Endothelial cell (in vitro differentiated cells): ENCODE measurements at places on chromosomes 11 and 22.
A peak's percentile ranks its signal among the peaks of the same experiment; 100 is the strongest.

- DNase-seq = no peak
Observed at GRCh38 chr11:130645843-130646197, 197.4 kb downstream of the ADAMTS15 start.

DNA sequence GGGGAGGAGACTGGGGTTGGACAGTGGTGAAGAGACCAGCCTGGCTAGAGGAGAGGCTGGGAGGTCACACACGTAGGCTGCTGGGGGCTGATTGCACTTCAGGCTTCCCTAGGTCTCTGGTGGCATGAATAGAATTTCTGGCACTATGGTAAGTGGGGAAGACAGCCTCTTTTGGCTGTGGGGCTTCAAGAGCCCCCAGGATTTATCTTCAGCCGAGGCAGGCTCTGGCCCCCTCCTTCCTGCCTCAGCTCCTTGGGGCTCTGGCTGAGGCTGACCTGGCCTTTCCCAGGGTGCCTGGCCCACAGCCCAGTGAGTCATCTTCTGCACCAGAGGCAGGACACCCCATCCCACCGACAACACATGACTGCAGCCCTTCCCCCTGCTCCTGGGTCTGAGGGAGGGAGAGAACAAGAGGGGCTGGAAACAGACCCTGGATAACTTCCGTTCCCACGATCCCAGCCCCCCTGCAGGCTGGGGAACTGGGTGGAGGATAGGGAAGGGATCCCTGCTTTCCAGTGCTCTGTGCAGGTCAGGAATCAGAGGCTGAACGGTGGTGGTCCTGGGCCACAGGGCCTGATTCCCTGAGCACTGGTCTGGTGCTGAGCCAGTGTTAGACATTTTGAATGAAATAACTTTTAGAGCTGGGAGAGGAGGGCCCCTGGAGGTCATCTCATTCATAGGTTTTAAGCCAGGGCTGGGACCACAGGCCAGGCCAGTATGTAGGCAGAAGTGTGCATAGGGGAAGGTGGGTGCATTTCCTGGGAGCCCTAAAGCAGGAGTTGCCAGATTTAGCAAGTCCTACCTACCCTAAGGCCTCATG is 26.5 kb downstream of the ARHGEF17 start:
- peak; percentile 33 for DNase-seq

GRCh38 chr11:65859812-65860277 is 388 bp upstream of the MUS81 start:
- DNase-seq = peak; percentile 45

GRCh38 chr11:110711776-110712658 is at the start of gene ARHGAP20:
TSS of gene ARHGAP20 (minus strand) at chr11:110712437. CDS start at chr11:110712231, 206 bp downstream.
- DNase-seq = peak; percentile 69

GRCh38 chr11:44454666-44455065 is 110.8 kb upstream of the CD82 start:
- no peak for DNase-seq

GRCh38 chr11:2149864-2150847 is 10.9 kb downstream of the INS start:
- DNase-seq = peak; percentile 43

- no peak for DNase-seq
Observed at GRCh38 chr22:47445716-47446290, 683.4 kb downstream of the TBC1D22A start.

DNA sequence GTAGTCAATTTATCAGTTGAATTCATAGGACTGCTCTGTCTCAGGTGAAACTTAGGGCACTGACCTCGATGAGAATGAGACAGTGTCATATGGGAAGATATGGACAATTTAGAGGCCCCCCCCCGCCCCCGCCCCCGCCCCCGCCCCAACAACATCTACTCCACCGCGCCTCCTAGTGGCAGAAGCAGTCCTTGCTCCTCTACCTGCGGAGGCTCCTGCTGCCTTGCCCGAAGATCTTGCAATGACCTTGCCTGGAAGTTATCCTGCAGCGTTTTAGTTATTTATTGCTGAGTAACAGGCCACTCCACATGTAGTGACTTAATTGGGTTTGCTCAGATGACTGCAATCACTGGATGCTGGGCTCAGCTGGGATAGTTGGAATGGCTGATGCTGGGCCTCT is 15.2 kb downstream of the SERPINH1 start:
- peak; percentile 50 for DNase-seq

DNA sequence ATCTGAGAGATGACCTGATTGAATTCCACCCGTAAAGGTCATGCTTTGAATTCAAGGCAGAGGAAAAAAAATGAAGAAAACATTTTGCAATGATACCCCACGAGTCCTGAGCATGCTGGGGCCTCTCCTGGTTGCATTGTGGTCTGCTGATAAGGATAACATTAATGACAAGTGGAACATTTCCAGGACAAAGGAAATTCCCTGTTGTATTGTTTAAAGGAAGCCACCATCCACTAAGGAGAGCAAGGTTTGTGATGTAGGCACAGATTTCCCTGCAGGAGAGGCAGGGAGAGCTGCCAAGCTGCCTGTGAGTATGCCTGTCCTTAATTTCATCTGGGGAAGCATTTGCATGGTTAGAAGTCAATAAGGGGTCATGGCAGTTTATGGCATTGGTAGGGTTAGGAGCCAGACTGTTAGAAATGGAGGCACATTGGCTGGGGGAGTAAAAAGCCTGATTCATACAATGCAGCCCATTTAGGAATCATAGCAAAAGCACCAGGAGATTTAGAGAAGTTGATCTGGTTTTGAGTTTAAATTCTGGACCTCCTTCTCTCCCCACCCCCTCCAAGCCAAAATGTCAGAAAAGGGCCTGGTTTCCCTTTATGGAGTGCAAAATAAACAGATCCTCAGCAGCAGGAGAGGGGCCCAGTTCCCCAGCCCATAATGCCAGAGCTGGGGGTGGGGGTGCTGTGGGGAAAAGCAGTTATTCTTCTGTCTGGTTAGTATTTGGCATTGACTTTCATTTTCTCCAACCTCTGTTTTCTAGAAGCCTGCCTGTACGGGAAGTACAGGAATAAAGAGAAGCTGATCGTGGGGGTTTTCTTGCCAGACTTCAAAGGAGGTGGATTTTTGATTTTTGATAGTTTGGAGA is 22.1 kb downstream of the FLI1 start:
- DNase-seq = no peak

GRCh38 chr11:120774591-120775386 is 249.1 kb upstream of the TBCEL start:
- no peak for DNase-seq

DNA sequence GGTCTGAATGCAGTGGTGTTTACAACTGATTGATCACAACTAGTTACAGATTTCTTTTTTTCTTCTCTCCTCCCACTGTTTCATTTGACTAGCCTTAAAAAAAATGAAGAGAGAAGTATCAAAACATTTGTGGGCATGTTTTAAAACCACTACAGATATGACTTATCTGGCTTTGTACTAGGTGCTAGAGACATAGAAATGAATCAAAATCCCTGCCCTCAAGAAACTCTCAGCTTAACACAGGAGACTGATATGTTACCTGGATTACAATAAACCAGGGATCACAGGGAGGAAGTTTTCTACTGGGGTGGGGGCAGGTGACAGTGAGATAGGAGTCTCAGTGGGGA is 25.2 kb upstream of the CTR9 start:
- no peak for DNase-seq

- DNase-seq = peak; percentile 60
Observed at GRCh38 chr11:45146072-45147016, at the start of gene PRDM11. TSS of gene PRDM11 (plus strand) at chr11:45146639. CDS start at chr11:45181767, 35,128 bp downstream.

DNA sequence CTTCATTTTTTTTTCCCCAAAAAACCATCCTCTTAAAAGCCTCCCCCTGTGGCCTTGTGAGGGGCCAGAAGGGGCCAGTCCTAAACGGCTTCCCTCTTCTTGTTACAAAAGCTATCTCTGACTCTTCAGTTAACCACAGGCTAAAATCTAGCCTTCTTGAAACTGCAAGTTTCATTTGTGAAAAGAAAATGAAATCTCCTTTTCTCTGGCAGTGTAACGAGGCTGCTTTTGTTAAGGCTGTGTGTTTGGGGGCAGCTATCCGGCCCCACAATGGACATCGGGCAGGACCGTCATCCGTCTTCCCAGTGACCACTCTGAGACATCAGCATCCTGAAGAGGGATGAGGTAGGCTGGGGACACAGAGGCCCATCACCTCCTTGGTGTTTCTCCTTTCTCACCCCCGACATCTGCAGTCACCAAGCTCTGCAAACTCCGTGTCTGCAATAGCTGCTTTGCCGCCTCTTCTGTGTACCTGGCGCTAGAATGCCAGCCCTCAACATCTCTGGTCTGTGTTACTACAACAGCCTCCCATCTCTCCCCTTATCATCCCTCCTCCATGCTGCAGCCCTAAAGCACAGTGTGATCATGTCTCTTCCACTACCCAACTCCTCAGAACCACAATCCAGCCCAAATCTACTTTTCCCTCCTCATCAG is 94.0 kb downstream of the RCN1 start:
- DNase-seq = no peak

GRCh38 chr11:118152552-118153471 is at the start of gene SCN4B:
TSS of gene SCN4B (minus strand) at chr11:118152823. CDS start at chr11:118152673, 150 bp downstream.
- peak; percentile 62 for DNase-seq

- DNase-seq = no peak
Observed at GRCh38 chr11:73401217-73401923, 25.2 kb downstream of the RELT start.

DNA sequence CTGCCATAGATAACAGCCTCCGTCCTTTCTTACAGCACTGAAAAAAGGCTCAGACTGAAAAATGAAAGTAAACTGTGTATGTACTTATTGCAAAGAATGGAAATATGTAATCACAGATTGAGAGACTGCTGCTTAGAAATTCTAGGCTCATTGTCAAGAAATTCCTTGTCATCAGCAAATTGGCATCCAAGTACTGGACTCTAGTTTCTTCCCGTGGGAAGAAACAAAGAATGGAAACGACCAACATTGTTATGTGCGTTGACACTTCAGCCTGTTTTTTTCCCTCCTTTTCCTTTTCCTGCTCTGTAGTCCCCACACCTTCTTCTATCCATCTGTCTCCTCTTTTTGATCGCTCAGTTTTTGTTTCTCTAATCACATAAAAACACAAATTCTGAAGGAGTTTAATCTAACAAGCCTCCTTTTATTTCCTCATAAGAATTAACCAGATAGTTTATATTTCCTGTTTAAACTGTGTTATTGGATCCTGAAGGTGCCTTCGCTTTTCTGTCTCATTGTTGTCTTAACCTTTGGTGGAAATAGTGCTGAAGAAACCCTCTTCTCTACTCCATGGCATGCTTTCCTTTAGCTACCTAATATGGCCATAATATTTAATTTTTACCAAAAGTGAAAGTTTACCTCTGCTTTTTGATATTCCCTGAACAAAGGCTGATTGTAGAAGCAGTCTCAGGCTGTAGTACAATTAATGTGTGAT is 20.0 kb upstream of the CASP12 start:
- DNase-seq = no peak

DNA sequence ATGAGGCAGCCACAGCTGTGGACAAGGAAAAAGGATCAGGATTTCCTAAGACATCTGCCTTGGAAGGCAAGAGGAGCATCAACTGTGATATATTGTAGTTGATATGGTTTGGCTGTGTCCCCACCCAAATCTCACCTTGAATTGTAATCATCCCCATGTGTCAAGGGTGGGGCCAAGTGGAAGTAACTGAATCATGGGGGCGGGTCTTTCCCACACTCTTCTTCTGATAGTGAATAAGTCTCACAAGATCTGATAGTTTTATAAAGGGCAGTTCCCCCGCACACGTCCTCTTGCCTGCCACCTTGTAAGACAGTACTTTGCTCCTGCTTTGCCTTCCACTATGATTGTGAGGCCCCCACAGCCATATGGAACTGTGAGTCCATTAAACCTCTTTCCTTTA is 10.2 kb downstream of the RIC8A start:
- DNase-seq = no peak

DNA sequence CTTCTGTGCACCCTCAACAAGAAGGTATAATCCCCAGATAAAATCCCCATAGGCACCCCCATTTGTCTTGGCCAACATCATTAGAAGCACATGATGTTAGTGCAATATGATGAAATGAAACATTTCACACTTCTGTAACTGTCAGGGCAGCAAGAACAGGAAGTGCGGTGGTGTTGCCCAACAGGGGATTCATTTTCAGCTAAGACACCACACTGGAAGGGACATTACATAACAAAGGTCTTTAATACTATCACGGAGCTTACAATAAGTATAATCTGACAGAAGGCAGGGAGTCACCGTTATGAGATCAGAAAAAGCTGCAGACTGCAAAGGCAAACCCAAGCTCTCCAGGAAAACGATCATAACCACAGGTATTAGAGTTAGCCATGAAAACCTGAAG is 2.0 kb downstream of the OR52W1 start:
- no peak for DNase-seq

DNA sequence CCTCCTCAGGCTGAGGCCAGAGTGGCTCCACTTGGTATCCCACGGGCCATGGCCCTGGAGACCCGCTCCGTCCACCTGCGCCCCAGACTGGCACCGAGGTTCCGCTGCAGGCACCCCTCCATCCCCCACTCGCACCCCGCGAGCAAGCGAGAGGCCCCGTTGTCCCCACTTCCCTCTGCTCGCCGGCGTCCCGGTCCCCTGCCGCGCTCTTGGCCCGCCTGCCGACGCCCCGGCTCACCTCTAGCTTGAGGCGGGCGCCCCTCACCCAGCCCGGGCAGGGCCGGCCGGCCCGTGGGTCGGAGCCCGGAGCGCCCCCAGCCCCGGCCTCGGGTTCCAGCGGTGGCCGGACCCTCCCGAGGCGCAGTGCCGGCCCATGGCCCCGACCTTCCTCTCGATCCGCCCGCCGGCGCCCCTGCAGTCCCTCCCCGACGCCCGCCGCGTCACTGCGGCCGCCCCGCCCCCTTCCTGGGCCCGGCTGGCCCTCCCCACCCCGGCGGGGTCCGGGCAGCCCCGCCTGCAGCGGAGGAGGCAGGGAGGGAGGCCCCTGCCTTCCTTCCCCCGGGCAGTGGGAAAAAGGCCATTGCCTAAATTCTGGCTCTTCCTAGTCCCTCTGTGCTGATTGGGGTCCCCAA is at the start of gene PITPNM1:
Gene PITPNM1 (minus strand): TSS at position 414 of the 632 bp plus-strand sequence. CDS start 1,183 bp downstream, outside the sequence.
- peak; percentile 38 for DNase-seq

GRCh38 chr11:93907901-93908300 is 57.5 kb upstream of the VSTM5 start:
- no peak for DNase-seq

DNA sequence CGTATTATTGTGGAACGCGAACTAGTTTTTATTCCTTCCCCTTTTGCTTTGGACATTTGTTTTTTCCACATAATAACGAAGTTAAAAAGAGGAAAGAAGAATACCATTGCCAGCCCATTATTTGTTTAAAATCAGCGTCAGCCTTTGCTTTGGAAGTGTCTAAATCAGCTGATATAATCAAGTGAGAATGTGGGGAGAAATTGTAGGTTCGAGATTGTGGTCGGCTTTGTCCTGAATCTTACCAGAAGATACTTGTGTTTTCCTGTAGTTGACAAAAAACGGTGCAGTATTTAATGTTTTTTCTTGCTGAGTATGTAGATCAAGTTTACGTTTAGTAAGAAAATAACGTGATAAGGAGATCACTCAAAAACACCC is 935 bp downstream of the ZNF143 start:
- no peak for DNase-seq

DNA sequence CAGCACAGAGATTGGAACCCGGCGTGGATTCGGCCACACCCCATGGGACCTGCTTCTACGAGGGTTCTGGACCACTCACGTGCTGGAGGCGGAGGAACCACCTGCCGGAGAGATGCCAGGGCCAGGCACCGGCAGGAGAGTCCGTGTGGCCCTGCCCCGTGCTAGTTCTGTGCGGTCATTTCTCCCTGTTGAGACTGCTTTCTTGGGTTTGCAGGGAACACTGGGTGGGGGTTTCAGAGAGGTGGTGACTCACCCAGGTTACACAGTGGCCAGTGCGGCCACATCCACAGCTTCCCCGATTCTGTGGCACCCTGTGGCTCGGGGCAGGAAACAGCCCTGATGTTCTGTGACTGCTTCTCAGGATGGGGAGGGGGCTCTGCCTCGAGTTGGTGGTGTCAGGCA is 3.6 kb upstream of the PHLDA2 start:
- DNase-seq = no peak

GRCh38 chr11:102007567-102008437 is 39.4 kb upstream of the CFAP300 start:
- no peak for DNase-seq
